Glutamatergic neuron (in vitro differentiated cells): ENCODE measurements at places on chromosomes 7 and 10. TPM values are rescaled to one million over a fixed set of nuclear protein-coding genes. Genes with fewer than 3 reads are reported as not detected.

Gene ASCC1
- 33.3 TPM for total RNA-seq

Gene CHRM2
- total RNA-seq = not detected

GRCh38 chr10:28925121-28925663 is 247.9 kb downstream of the BAMBI start:
- no peaks in the 10 kb centered on the region for H3K36me3 ChIP-seq
- H3K4me1 ChIP-seq = no peaks in the 10 kb centered on the region
- peaks cover 11% of the 10 kb centered on the region for H3K27me3 ChIP-seq
- no peak overlapping the region for H3K4me3 ChIP-seq

Gene UBN2
- total RNA-seq = 34.9 TPM

GRCh38 chr7:143929224-143929920 is 5.7 kb upstream of the OR2F2 start:
- DNase-seq = no peak
- no peaks in the 10 kb centered on the region for H3K4me1 ChIP-seq
- H3K27me3 ChIP-seq = no peaks in the 10 kb centered on the region
- H3K36me3 ChIP-seq = no peaks in the 10 kb centered on the region
- no peak overlapping the region for H3K27ac ChIP-seq

Gene COL17A1
- not detected for total RNA-seq

GRCh38 chr10:16049782-16050181 is 189.5 kb upstream of the MINDY3 start:
- no peaks in the 10 kb centered on the region for H3K27me3 ChIP-seq
- H3K4me1 ChIP-seq = no peaks in the 10 kb centered on the region
- H3K4me3 ChIP-seq = no peak overlapping the region
- no peak overlapping the region for H3K27ac ChIP-seq
- no peaks in the 10 kb centered on the region for H3K36me3 ChIP-seq
- no peak for DNase-seq

DNA sequence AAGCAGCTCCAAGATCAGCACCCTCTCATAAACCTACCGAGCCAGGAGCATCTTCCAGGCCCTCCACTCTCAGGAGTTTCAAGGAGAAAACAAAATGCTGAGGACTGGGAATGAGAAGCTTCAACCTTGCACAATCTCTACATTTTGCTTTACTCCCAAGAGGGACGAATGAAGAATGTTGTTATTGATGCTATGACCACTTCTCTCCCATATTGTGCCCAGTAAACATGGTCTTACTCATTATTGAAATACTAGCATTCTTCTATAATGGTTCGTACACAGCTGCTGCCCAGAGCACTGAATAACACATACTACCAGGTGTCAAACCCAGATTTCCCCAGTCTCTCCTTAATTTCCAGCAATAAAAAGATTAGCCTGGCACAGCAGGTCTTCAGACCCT is 63.4 kb upstream of the BET1 start:
- H3K4me1 ChIP-seq = no peaks in the 10 kb centered on the region
- no peak for DNase-seq
- no peak overlapping the region for H3K27ac ChIP-seq
- H3K4me3 ChIP-seq = no peak overlapping the region
- no peaks in the 10 kb centered on the region for H3K27me3 ChIP-seq

Gene ZCCHC24
- 3.0 TPM for total RNA-seq

DNA sequence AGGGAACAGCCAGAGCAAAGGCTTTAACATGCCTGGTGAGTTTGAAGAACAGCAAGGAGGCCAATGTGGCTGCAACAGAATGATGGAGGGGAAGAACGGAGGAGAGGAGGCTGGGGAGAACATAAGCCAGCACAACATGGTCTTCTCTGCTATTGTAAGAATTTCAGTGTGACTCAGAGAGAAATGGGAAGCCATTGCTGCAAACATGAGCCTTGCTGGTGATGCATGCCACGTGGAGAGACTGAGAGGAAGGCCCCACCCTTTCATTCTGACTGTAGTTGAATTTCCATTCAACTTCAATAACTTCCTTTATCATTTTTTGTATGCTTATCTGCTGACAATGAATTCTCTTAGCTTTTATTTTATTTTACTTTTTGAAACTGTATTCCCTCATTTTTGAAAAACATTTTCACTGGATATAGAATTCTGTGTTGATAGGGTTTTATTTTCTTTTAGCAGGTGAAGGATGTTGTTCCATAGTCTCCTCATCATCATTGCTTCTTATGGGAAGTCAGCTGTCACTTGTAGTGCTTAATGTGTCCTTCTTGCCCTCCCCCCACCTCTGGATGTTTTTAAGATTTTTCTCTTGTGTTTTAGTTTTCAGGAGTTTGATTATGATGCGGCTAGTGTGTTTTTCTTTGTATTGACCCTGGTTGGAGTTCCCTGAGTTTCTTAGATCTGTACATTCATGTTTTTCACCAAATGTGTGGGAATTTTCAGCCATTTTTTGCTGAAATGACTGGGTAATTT is 46.4 kb upstream of the LEP start:
- no peak for DNase-seq
- H3K4me1 ChIP-seq = no peaks in the 10 kb centered on the region
- peaks cover 54% of the 10 kb centered on the region for H3K36me3 ChIP-seq

DNA sequence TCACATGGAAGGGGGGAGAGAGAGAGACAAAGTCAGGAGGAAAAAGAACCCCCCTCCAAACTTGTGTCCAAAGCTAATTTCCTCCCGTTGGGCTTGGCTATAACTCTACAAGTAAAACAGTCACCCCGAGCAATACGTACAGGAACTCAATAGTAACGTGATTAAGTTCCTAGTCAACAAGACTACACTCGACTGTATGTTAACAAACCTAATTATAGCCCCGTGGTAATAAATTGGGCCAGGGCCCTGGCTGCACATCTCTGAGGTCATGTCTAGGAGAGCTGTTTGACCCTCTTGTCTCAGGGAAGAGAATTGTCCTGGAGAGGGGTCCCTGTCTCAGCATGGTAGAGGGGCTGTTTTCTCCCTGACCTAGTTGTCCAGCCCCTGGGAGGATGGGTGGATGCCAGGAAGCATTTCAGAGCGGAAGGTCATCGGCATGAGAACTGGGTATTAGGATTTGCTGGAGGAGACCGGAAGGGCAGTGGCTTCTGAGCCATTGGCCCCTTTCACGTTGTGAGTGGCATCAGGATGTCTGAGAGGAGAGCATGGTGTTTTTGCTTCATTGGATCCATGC is 60.2 kb upstream of the COMTD1 start:
- H3K4me3 ChIP-seq = no peak overlapping the region
- no peak overlapping the region for H3K27ac ChIP-seq
- no peak for DNase-seq

DNA sequence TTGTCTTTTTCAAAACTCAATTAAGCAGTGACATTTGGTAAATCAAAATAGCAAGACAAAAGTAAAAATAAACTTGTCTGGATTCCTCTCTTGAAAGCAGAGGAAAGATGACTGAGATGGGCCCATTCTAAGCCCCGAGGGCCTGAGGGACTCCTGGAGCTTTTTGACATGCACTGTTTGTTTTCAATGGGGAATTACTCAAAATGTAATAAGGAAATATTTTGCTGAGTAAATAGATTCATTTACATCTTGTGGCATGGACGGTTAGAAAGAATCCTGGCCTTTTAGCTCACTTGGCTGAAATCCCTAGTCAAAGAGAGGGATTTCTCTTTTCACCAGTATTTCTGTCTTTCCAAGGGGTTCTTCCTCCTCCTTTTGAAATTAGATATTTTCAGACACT is 108.0 kb downstream of the MKX start:
- no peak overlapping the region for H3K27ac ChIP-seq
- no peaks in the 10 kb centered on the region for H3K27me3 ChIP-seq
- DNase-seq = no peak
- H3K4me1 ChIP-seq = no peaks in the 10 kb centered on the region

DNA sequence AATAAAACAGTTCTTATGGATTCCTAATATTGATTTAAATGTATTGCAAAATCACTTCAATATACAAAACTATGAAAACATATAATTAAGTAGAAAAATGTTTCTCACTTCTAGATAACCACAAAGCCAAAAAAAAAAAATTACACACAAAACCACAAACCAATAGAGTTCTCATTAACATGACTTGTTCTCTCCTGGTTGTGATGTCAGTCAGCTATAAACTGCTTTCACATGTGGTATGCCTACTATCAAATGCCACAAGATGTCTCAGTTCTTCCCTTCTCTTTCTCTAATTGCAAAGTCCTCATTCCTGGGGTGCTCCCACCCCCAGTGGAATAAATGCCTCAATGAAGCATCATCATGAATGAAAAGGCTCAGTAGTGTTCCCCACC is 16.6 kb downstream of the GNAI1 start:
- no peak overlapping the region for H3K4me3 ChIP-seq
- no peaks in the 10 kb centered on the region for H3K36me3 ChIP-seq
- H3K27me3 ChIP-seq = no peaks in the 10 kb centered on the region
- DNase-seq = no peak
- peaks cover 17% of the 10 kb centered on the region for H3K4me1 ChIP-seq

Gene SFTPA1
- total RNA-seq = not detected

Gene PARD3
- total RNA-seq = 22.9 TPM
